ENCODE measurements at places on chromosomes 11 and 22.
A peak's percentile ranks its signal among the peaks of the same experiment; 100 is the strongest.

DNA sequence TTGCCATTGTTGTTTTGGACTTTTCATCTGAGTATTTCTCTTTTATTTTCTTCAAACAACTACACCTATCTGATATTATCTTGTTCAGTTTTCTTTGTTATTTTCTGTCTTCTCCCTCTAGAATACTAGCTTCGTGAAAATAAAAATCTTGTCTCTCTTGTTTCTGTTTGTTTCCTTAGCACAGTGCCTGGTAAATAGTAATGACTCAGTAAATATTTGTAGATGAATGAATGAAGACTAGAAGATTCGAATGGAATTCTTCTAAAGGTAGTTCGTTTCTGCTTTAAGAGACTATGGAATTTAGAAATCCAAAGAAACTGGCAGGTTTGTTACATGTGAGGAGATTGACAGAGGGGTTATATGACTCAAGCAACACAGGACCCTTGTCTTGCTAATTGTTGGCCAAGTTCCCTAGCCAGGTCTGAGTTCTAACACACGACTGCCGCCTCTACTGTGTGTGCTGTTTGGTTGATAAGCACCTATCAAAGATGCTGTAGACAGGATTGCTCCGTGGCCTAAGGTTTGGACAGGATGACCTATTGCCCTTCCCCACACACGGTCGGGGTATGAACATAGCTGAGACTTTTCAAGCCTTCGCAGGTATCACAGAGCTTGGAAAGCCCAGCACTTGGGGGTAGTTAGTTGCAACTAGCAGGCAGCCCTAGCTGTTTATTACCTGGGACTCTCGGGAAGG, 831 bp upstream of the TMEM135 start:
- DNase-seq: no peak

GRCh38 chr22:19713650-19714311, 522 bp upstream of the SEPTIN5 start:
- DNase-seq: no peak

DNA sequence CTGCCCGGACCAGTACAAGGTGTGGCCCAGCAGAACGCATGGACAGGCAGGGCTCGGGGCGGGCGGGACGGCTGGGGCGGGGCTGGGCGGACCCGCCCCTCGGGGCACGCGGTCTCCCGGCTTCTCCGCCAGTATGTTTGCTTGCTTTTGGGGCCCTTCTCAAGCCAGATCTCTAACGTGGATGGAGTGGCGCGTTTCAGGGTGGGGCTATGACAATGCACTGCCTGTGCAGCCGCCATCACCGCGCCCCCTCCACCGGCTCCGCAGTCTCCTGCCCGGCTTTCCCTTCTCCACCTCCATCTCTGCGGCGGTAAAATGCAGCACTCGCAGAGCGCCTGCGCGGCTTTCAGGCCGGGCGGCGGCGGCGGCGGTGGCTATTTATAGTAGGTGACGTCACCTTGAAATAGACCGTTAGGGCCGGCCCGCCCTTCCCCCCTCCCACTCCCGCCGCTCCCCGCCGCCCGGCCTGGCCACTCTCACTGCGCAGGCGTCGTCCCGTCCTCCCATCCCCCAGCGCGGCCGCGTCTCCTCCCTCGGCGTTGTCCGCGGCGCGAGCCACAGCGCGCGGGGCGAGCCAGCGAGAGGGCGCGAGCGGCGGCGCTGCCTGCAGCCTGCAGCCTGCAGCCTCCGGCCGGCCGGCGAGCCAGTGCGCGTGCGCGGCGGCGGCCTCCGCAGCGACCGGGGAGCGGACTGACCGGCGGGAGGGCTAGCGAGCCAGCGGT, at the start of gene YWHAH:
TSS of gene YWHAH (plus strand) at position 558 of the 722 bp plus-strand sequence. CDS start 199 bp downstream, outside the sequence.
- peak; percentile 86 for DNase-seq

DNA sequence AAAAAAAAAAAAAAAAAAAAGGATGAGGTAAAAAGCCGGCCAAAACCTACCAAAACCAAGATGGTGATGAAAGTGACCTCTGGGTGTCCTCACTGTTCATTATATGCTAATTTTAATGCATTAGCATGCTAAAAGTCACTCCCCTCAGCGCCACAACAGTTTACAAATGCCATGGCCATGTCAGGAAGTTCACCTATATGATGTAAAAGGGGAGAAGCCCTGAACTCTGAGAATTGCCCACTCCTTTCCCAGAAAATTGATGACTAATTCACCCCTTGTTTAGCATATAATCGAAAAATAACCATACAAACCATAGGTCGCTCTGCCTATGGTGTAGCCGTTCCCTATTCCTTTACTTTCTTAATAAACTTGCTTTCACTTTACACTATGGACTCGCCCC, 11.1 kb downstream of the C11orf96 start:
- no peak for DNase-seq

- DNase-seq: no peak
Observed at GRCh38 chr11:126755526-126755925, 245.0 kb downstream of the KIRREL3 start.

DNA sequence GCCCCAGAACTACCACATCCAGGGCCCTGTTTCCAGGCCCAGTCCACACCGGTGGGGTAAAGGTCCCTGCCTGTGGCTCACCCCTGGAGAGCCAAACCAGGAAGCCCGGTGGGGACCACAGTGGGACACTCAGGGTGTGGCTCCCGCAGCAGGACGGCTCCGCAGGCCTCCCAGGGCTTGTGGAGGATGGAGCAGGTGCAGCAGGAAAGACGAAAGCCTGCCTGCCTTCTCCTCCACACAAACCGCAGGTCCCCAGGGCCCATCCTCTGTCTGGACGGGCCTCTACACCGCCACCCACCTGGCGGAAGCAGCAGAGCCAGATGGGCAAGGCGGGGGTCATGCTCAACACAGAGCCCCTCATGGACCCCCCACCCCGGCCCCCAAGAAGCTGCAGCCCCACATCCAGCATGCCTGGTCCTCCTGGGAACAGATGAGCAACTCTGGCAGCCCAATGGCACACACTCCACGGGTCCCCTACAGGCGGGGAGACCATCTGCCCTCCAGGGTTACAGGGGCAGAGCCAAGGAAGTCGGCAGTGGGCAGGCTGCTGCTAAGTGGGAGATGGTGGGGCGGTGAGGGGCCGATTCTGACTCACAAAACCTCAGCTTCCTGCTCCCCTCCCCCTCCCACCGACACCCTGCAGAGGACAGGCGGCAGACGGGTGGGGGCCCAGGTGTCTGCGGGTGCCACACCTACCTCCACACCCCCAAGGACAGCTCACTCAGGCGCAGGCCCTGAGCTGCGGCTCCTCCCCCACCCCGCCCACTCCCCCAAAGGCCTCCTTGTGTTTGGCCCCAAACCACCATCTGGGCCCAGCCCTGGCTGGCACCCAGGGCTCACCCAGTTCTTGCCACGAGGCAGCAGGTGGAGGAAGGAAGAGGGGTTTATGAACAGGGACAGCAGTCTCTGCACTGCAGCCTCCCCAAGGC, 5.2 kb downstream of the SBF1 start:
- DNase-seq: peak; percentile 89

- DNase-seq: no peak
Observed at GRCh38 chr22:40108396-40108795, 69.3 kb upstream of the TNRC6B start.

DNA sequence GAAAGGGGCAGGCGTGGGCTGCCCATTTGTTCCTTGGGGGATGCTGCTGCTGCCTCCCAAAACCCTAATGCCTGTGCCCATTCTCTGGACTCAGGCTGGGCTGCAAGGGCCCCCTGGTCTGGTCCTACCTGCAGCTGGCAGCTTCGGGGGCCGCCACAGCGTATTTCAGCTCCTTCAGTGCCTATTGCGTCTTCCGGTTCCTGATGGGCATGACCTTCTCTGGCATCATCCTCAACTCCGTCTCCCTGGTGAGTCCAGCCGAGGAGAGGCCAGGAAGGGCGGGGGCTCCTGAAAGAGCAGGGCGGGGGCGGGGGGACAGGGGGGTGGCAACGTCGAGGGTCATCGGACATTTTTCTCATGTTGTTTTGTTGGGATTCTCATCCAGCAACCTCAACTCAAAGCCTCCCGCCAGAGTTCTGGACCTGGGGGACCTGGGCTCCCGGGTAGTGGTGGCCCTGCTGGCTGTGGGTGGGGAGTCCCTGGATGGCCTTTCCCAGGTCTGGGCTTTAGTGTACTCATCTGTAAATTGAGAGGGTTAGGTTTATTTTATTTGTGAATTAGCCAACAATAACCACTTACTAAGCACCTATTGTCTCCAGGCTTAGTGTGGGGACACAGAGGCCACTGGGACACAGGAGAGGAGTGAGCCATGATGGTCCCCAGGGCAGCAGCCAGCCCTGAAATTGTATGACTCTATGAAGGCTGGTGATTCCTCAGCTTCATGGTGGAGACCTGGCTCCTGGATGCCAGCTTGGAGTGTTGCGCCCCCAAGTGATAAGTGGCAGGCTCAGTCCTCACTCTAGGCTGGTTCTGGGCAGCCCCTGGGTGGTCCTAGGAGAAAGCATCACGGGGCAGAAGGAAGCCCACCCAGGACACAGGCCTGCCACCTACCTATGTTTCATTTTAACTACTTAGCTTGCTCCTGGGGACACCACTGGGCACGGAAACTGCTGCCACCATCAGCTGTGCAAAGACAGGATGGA, 36.0 kb downstream of the CAPN1 start:
- DNase-seq: no peak

DNA sequence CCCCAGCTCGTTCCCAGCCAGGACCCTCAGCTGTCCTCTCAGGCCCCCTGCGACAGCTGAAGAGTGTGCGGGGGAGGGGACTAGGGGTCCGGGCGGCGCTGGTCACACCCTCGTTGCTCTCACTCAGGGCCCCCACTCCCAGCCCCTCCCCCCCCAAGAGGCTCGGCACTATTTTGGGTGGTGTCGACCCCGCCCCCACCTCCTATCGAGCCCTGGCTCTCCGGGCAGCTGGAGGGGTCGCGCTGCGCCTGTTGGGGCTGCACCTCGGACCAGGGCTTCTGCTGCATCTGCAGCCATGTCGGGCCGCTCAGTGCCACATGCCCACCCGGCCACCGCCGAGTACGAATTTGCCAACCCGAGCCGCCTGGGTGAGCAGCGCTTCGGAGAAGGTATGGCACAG, at the start of gene HSPB2:
TSS of gene HSPB2 (plus strand) at position 200 of the 400 bp plus-strand sequence. CDS start at position 296, 96 bp downstream.
- DNase-seq: no peak

GRCh38 chr11:66976028-66976467, 944 bp downstream of the C11orf86 start:
- peak; percentile 30 for DNase-seq

GRCh38 chr11:130599073-130599654, 150.7 kb downstream of the ADAMTS15 start:
- DNase-seq: no peak
